ENCODE measurements at places on chromosomes 16 and 17. TPM values are rescaled to one million over a fixed set of nuclear protein-coding genes. Genes with fewer than 3 reads are reported as not detected.
A peak's percentile ranks its signal among the peaks of the same experiment; 100 is the strongest.

DNA sequence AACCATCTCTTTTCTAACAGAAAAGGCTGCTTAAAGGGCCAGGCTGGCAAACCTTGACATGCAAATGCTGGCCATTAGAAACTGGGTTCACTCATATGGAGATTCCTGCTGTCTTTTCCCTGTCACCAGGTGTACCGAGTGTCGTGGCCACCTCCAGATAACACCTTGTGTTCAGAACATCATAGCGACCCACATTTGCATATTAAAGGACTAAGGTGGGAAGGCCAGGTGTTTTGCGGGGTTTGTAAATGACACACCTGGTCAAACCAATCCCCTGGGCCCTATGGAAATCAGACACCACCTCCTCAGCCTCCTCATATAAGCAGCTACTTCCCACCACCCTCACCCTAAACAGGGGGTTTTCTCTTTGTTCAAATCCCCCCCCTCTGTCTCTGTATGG, 2.5 kb upstream of the AIPL1 start:
- no peak for DNase-seq
- H3K4me3 ChIP-seq: no peak overlapping the region
- H3K27me3 ChIP-seq: peaks cover 15% of the 10 kb centered on the region
- no peak overlapping the region for H3K27ac ChIP-seq

Gene CLEC18B
- polyA plus RNA-seq: 0.10 TPM

Gene GLIS2
- 6.5 TPM for polyA plus RNA-seq

- H3K27ac ChIP-seq: no peak overlapping the region
- no peak for DNase-seq
- no peaks in the 10 kb centered on the region for H3K4me1 ChIP-seq
- H3K4me3 ChIP-seq: no peak overlapping the region
- peaks cover 14% of the 10 kb centered on the region for H3K27me3 ChIP-seq
Observed at GRCh38 chr17:35238821-35239220, 4.1 kb upstream of the SLFN5 start.

DNA sequence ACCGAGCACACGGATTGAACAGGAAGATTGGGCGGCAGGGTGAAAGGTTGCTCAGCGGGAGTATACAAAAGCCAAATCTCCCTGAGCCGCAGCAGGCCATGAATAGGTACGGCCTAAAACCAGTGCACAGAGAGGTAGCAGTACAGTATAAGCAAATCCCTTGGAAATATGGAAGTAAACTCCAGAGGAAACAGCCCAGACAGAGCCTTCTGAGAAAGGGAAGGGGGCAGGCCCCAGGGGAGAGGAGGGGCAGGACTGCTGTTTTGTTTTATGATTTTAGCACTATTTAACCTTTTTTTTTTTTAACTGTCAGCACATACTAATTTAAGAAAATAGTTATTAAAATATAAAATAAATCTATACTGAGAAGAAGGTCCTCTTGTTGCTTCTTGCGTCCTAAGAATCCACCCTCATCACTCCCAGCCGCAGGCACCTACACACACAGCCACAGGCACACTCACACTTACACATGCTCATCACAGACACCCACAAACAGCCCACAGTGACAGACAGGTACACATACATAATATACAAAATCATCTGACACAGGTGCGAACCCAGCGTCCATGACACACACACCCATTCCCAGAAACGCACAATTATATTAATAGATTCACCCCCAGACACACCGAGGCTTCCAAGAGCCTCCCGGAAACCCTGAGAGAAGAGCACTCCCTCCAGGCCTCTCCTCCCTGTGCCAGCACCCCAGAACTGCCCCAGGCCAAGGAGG, 12.8 kb downstream of the PLXDC1 start:
- no peak for DNase-seq
- no peaks in the 10 kb centered on the region for H3K27me3 ChIP-seq
- no peak overlapping the region for H3K4me3 ChIP-seq
- no peaks in the 10 kb centered on the region for H3K36me3 ChIP-seq

Gene ZG16
- polyA plus RNA-seq: not detected

DNA sequence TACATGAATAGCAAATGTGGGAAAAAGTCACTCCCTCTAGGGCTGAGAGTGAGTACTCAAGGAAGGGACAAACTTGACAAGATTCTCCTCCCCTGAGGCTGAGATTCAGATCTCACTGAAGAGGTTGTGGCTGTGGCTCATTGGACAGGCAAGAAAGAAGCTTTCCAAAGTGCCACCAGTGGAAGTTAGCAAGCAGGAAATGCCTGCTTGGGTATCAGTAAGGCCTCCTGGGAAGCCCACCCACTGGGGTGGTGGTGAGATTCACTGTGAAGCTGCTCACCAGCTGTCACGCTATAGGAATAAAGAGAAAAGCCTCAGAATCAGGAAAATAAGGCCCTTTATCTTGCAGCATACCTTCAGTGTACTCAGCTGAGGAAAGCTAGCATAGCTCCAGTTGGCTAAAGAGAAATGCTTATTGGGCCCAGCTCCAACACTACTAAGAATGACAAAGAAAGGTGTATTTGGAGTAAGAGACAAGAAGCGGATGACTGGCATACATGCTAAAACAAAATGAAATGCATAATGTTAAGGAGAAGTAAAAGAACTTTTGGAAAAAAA, 274.4 kb upstream of the TOM1L1 start:
- H3K36me3 ChIP-seq: no peaks in the 10 kb centered on the region
- no peak overlapping the region for H3K27ac ChIP-seq
- no peaks in the 10 kb centered on the region for H3K27me3 ChIP-seq
- DNase-seq: no peak

- H3K4me3 ChIP-seq: peak overlapping the region; percentile 48
- no peak overlapping the region for H3K27ac ChIP-seq
- DNase-seq: peak; percentile 88
- no peaks in the 10 kb centered on the region for H3K27me3 ChIP-seq
Observed at GRCh38 chr17:38418693-38419507, 9.4 kb upstream of the ARHGAP23 start.

DNA sequence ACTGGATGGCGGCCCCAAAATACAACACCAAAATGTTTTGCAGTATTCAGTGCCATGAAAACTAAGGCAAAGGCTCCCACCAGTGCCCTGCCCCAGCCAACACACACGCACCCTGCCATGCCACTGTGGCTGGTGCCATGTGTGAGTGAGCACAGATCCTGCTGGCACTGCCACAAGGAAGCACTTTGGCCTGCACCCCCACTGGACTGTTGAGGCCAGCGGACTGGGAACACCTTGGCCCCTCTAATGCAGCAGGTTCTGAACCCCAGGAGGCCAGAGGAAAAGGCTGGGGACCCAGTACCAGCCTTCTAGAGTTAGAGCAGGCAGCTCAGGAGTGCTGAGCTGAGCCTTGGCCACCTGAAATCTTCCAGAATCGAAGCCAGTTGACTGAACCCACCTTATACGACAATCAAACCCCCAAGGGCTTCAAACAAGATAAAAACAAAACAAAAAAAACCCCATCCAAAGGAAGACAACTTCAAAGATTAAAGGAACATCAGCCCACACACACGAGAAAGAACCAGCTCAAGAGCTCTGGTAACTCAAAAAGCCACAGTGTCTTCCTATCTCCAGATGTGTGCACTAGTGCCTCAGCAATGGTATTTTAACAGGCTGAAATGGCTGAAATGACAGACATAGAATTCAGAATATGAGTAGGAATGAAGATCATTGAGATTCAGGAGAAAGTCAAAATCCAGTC, 21.5 kb downstream of the NLRP1 start:
- H3K4me1 ChIP-seq: no peaks in the 10 kb centered on the region
- peak overlapping the region; percentile 60 for H3K27ac ChIP-seq
- no peaks in the 10 kb centered on the region for H3K27me3 ChIP-seq
- no peak overlapping the region for H3K4me3 ChIP-seq
- no peaks in the 10 kb centered on the region for H3K36me3 ChIP-seq

- H3K27me3 ChIP-seq: no peaks in the 10 kb centered on the region
- H3K36me3 ChIP-seq: no peaks in the 10 kb centered on the region
- no peak overlapping the region for H3K4me3 ChIP-seq
- no peak for DNase-seq
Observed at GRCh38 chr16:81472391-81472790, 27.8 kb downstream of the CMIP start.

GRCh38 chr17:39283896-39284295, 58.2 kb upstream of the STAC2 start:
- H3K27me3 ChIP-seq: no peaks in the 10 kb centered on the region
- no peaks in the 10 kb centered on the region for H3K36me3 ChIP-seq
- no peaks in the 10 kb centered on the region for H3K4me1 ChIP-seq

- no peaks in the 10 kb centered on the region for H3K27me3 ChIP-seq
- peaks cover 14% of the 10 kb centered on the region for H3K4me1 ChIP-seq
- H3K27ac ChIP-seq: peak overlapping the region; percentile 30
- peak; percentile 40 for DNase-seq
- no peaks in the 10 kb centered on the region for H3K36me3 ChIP-seq
Observed at GRCh38 chr17:55383771-55384642, 37.6 kb downstream of the MMD start.

Gene TBC1D3D
- 0.10 TPM for polyA plus RNA-seq

- DNase-seq: peak; percentile 35
- no peak overlapping the region for H3K4me3 ChIP-seq
- H3K4me1 ChIP-seq: 0 out of 2 replicates have a peak, but pooled peaks cover 5% of the 10 kb centered on the region
- H3K27me3 ChIP-seq: no peaks in the 10 kb centered on the region
- H3K36me3 ChIP-seq: peaks cover 1% of the 10 kb centered on the region
Observed at GRCh38 chr17:80817861-80818260, 173.8 kb upstream of the CHMP6 start.

DNA sequence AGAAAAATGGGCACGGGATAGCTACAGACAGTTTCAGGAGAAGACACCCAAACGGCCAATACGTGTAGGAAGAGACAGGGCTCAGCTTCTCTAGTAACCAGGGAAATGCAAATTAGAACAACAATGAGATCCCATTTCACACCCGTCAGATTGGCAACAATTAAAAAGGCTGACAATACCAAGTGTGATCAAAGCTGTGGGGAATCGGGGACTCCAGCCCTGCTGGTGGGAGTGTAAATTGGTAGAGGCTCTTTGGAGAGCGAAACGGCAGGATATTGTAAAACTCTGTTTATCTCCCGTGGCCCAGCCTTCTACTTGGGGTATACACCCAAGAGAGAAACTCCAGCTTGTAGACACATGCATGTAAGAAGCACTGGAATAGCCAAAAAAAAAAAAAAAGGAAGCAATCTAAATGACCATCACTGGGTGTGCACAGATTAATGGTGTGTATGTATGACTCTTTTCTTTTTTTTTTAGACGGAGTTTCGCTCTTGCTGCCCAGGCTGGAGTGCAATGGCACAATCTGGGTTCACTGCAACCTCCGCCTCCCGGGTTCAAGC, 27.5 kb downstream of the MYBBP1A start:
- no peak overlapping the region for H3K27ac ChIP-seq
- no peak for DNase-seq
- no peaks in the 10 kb centered on the region for H3K36me3 ChIP-seq
- no peaks in the 10 kb centered on the region for H3K4me1 ChIP-seq
- no peaks in the 10 kb centered on the region for H3K27me3 ChIP-seq

GRCh38 chr17:70313086-70313852, 143.9 kb downstream of the KCNJ2 start:
- no peak overlapping the region for H3K4me3 ChIP-seq
- no peaks in the 10 kb centered on the region for H3K36me3 ChIP-seq

DNA sequence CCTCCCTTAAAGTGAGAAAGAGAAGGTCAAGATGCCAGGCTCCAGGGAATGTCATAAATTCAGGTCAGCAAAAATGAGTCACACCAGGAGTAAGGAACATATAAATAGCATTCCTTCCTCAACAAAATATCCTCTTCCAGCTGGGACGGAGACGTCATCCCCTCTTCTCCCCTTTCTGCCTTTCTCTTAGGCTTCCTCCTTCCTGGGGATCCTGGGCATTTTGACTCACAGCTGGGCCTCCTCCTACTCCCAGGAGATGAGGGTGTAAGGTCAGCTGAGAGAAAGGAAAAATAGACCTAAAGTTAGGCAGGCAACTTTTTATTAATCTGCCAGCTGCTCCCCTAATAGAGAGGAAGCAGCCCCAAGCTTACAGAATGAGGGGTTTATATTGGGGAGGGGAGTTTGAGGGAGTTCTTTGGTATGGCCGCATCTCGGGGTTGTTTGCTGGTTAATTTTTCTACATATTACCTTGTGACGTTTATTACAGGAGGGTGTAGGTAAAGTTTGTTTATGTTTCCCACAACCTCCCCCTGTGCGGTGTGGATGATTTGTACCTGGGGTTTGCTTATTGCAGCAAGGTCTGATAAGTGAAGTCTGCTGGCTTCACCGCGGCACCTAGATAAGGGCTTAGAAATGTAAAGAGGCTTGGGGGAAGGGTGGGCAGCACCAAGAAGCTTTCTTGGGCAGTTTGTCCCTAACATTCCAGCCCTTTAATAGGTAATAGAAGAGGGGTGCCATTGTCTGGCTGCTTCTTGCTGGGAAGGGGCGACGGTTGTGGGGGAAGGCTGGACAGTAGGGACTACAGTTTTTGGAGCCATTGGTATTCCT, 7.1 kb upstream of the ZNF747 start:
- no peaks in the 10 kb centered on the region for H3K36me3 ChIP-seq
- DNase-seq: no peak
- H3K4me1 ChIP-seq: no peaks in the 10 kb centered on the region
- no peak overlapping the region for H3K4me3 ChIP-seq

GRCh38 chr17:82300707-82301270, 16.6 kb downstream of the CD7 start:
- no peaks in the 10 kb centered on the region for H3K27me3 ChIP-seq
- no peaks in the 10 kb centered on the region for H3K36me3 ChIP-seq
- H3K4me3 ChIP-seq: no peak overlapping the region
- H3K4me1 ChIP-seq: peaks cover 36% of the 10 kb centered on the region

Gene EFNB3
- 26.1 TPM for polyA plus RNA-seq

Gene KRT40
- not detected for polyA plus RNA-seq

GRCh38 chr16:47865337-47865855, 290.4 kb downstream of the ABCC12 start:
- H3K36me3 ChIP-seq: no peaks in the 10 kb centered on the region
- H3K4me3 ChIP-seq: no peak overlapping the region
- no peaks in the 10 kb centered on the region for H3K27me3 ChIP-seq
- H3K27ac ChIP-seq: no peak overlapping the region
- DNase-seq: no peak
- H3K4me1 ChIP-seq: no peaks in the 10 kb centered on the region

Gene WSCD1
- 0.03 TPM for polyA plus RNA-seq

- no peak overlapping the region for H3K27ac ChIP-seq
- no peaks in the 10 kb centered on the region for H3K4me1 ChIP-seq
- H3K36me3 ChIP-seq: no peaks in the 10 kb centered on the region
Observed at GRCh38 chr17:12358477-12358876, 307.2 kb upstream of the MYOCD start.

Gene OTOP3
- not detected for polyA plus RNA-seq

Gene CFAP52
- polyA plus RNA-seq: 0.11 TPM

GRCh38 chr17:81333616-81334368, 38.7 kb upstream of the SLC38A10 start:
- no peaks in the 10 kb centered on the region for H3K36me3 ChIP-seq
- H3K27me3 ChIP-seq: no peaks in the 10 kb centered on the region
- no peak overlapping the region for H3K27ac ChIP-seq
- no peak for DNase-seq
- H3K4me3 ChIP-seq: no peak overlapping the region
- peaks cover 15% of the 10 kb centered on the region for H3K4me1 ChIP-seq

GRCh38 chr16:47734081-47734857, 273.1 kb downstream of the PHKB start:
- H3K36me3 ChIP-seq: no peaks in the 10 kb centered on the region
- no peak overlapping the region for H3K27ac ChIP-seq
- H3K4me3 ChIP-seq: no peak overlapping the region
- no peaks in the 10 kb centered on the region for H3K27me3 ChIP-seq

- H3K27ac ChIP-seq: peak overlapping the region; percentile 95
- H3K4me3 ChIP-seq: peak overlapping the region; percentile 86
- H3K4me1 ChIP-seq: peaks cover 47% of the 10 kb centered on the region
- DNase-seq: peak; percentile 80
- no peaks in the 10 kb centered on the region for H3K36me3 ChIP-seq
- no peaks in the 10 kb centered on the region for H3K27me3 ChIP-seq
Observed at GRCh38 chr17:38747463-38748148, 530 bp downstream of the PCGF2 start.

GRCh38 chr16:56109205-56109604, 82.1 kb upstream of the GNAO1 start:
- no peak overlapping the region for H3K27ac ChIP-seq
- H3K4me3 ChIP-seq: no peak overlapping the region
- no peaks in the 10 kb centered on the region for H3K27me3 ChIP-seq
- H3K4me1 ChIP-seq: no peaks in the 10 kb centered on the region
- no peak for DNase-seq

All from SK-N-SH (cell line).